ENCODE measurements at places on chromosomes 3 and 15. TPM values are rescaled to one million over a fixed set of nuclear protein-coding genes. Genes with fewer than 3 reads are reported as not detected.

DNA sequence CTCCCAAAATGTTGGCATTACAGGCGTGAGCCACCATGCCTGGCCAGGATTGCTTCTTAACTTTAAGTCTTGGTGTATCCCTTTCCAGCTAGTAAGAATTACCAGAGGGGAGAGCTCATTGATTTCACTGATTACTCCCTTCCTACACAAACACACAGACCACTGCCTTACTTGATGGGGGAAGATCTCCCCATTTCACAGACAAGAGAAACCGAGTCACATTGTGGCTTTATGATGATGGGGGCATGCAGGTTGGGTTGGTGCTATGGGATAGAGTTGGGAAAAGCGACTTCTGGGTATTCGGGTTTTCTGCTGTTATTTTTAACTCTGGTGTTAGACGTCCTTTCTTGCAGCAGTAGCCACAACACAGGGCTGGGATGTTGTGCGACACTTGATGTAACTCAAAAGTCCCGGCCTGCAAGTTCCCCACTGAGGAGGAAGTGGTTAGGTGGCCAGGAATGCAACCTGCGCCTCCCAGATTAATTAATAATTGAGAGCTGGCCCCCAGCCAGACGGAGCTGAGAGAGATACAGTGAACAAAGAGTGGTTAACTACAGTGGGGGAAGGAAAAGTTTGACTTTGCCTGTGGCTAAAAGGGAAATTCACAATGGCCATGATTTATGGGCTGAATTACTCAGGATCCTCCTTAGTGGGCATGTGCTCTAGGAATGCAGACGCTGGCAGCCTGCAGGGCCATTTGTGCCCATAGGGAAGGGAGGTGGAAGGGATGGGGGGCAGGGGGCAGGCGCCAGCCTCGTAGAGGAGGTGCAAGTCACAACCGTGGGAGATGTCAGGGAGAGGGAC, 63.6 kb downstream of the SMAD6 start:
- DNase-seq, result peak; percentile 90

DNA sequence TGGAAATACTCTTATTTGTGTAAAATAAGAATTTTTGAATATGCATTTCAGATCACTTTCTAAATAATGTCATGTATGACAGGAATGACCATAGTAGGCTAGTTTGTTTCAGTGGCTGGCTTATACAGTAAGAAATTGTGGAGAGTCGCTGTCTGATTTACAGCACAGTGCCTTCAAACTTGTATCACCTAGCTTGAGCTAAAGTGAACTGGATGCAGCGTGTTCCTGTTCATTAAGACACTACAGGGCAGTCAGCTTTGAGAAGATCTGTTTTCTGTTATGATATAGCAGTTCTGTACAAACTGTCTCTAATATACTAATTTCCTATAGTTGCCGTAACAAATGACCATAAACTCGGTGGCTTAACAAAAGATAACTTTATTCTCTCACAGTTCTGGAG, 9.9 kb downstream of the CLDN16 start:
- no peak for DNase-seq

GRCh38 chr3:101281521-101282030, 38.8 kb downstream of the IMPG2 start:
- DNase-seq, result no peak

DNA sequence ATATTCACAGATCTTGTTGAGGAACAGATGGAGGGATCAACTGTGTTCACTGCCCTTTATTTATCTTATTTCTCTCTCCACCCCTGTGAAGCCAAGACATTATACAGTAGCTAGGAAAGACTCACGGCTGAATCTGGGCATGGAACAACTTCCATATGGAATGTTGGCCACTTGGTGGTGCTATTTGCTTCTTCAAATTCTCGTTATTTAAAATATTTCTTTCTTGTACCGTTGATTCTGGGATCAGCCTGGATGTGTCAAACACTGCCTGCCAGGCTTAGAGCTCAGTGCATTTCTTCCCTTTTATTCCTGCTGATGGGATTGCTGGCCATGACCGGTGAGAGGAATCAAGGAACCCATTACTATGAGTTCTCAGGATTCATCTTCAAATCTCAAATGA, 17.5 kb upstream of the GASK1A start:
- DNase-seq, result peak; percentile 69

DNA sequence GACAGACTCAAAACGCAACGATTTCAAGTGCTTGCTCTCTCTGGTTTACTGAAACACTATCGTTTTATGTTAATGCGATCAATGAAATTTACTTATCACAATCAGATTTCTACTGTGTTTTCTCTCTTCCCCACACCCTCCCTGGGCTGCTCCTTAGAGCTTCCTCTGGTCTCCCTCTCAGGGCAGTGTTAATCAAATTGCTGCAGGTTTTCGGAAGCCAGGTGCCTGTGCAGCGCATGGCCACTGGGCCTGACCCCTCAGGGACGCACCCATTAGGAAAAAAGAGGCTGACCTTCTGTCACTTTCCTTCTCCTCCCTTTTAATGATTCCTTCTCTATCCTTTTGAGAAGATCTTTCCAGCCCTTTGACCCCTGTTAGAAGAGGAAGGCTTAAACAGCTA, 134.5 kb upstream of the ONECUT1 start:
- no peak for DNase-seq

DNA sequence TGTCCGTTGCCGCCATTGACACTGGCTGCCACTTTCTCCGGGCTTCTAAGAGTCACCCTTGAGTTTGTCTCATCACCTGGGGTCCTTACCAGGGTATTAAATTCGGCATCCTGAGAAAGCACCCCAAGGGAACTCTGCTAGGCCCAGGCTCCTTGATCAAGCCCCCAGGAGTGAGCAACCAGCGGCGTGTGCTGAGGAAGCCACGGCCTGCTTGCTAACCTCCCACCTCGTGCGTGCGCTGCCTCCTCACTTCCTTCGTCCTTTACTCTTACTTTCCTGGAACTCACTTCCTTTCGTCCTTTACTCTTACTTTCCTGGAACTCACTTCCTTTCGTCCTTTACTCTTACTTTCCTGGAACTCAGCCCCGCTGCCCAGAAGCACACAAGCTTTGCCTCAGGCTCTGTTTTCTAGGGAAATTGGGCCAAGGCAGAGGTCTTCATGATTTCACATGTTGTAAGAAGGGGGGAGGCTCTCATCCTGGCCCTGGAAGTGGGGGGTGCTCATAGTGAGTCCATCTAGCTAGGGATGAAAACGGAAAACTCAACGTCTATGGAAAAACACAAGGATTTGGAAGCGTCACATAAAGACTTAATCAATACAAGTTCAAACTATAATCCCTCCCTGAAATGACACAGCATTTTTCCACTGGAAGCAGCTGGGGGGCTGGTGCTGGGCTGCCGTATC, 36.7 kb upstream of the BDH1 start:
- no peak for DNase-seq

DNA sequence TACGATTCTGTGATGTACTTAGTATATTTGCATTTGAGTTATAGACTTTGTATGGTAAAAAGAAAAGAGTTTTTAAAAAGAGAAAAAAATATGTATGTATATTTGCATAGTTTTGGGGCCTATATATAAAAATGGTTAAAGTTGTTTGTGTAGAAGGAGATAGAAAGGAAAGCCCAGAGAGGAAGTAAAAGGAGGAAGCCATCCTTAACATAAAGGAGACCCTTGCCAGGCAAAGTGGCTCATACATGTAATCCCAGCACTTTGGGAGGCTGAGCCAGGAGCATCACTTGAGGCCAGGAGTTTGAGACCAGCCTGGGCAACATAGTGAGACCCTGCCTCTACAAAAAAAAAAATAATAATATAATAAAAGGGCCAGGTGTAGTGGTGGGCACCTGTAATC, 8.4 kb downstream of the SNAP23 start:
- no peak for DNase-seq

GRCh38 chr3:108887121-108887520, 64.5 kb downstream of the TRAT1 start:
- DNase-seq, result no peak

DNA sequence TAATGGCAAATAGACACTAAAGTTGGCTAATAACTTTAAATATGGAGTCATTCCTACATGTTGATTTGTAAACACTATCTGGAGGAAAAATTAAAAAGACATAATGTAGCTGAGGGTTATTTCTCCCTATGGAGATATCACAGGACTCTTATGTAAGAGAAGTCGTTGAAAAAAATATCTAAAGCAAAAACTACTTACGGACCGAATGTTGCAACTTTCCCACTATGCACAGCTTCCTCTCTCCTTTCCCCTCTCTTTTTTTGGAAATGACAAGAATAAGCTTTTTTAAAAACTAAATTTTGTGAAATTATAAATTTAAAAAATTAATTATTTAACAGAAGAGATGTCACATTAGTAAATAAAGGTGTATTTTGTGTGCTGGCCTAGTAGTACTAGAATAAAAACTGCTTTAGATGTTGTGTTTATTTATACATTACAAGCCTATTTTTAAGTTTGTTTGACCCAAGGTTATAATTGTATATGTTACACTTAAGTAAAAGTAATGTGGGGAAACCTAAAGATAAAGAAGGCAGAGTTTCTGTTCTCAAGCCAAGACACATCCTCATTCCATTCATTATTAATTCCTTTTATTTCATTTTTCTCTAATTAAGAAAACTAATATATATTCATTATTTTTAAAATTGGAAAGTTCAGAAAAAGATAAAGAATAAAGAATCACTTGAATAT, 20.7 kb upstream of the PPARG start:
- no peak for DNase-seq

GRCh38 chr3:44105571-44105970, 136.1 kb upstream of the TOPAZ1 start:
- DNase-seq, result no peak

DNA sequence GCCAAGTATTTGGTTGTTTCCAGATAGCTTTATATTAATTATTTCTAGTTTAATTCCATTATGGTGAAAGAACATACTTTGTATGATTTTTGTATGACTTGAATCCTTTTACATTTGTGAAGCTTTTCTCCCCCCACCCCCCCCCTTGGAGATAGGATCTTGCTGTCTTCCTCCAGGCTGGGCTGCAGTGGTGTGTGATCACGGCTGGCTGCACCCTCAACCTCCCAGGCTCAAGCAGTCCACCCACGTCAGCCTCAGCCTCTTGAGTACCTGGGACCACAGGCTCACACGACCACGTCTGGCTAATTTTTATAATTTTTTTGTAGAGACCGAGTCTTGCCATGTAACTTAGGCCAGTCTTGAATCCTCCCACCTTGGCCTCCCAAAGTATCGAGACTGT, 29.5 kb downstream of the ARL8B start:
- DNase-seq, result no peak

DNA sequence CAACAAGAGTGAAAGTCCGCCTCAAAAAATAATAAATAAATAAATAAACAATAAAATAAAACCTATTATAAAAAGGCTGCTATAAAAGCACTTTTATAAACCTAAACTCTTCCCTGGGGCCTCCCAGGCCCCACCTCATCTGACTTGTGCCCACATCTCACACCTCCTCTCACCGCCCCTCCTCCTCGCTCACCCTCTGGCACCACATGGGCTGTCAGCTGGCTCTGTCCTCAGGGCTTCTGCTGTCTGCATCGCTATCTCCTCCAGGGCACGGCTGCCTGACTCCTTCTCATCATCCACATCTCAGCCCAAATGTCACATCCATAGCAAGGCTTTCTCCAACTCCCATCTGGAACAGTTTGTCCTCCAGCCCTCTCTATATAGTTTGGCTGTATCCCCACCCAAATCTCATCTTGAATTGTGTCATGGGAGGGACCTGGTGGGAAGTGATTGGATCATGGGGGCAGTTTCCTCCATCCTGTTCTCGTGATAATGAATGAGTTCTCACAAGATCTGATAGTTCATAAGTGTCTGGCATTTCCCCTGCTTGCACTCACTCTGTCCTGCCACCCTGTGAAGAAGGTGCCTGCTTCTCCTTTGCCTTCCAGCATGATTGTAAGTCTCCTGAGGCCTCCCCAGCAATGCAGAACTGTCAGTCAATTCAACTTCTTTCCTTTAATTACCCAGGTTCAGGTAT, 8.8 kb upstream of the SH3BP5 start:
- DNase-seq, result peak; percentile 81

DNA sequence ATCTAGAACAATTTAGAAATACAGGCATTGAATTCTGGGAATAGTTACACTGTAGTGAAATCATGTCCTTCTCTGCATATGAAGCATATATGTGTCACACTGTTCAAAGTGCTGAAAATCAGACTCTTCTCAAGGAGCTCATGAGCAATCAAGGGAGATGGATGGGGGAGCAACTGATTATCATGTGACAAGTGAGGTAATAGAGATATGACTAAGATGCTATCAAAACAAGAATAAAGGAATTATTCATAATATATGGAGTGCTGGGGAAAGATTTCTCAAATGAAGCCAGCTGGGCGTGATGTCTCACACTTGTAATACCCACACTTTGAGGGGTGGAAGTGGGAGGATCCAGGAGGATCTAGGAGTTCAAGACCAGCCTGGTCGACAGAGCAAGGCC, 74.9 kb upstream of the CHRNB4 start:
- peak; percentile 86 for DNase-seq

- DNase-seq, result no peak
These were observed 423.1 kb downstream of the ROBO2 start for GRCh38 chr3:77462951-77463350.

DNA sequence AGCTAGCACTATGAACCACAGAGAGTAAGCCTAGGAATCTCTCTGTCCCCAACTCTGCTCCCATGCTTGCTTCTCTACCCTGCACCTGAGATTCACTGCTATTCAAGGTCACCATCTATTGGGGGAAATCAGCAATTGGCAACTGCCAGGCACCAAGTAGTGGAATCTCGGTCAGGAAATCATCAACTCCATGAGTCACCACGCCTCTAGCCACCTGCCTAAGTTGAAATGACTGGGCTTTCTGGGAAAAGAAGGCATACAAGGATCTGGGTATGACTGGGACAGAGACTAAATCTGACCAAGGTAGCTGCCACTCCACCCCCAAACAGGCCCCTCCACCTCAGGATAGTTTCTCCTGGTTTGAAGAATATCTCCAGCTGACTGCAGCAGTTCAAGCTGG, 464.1 kb upstream of the CBLB start:
- no peak for DNase-seq

DNA sequence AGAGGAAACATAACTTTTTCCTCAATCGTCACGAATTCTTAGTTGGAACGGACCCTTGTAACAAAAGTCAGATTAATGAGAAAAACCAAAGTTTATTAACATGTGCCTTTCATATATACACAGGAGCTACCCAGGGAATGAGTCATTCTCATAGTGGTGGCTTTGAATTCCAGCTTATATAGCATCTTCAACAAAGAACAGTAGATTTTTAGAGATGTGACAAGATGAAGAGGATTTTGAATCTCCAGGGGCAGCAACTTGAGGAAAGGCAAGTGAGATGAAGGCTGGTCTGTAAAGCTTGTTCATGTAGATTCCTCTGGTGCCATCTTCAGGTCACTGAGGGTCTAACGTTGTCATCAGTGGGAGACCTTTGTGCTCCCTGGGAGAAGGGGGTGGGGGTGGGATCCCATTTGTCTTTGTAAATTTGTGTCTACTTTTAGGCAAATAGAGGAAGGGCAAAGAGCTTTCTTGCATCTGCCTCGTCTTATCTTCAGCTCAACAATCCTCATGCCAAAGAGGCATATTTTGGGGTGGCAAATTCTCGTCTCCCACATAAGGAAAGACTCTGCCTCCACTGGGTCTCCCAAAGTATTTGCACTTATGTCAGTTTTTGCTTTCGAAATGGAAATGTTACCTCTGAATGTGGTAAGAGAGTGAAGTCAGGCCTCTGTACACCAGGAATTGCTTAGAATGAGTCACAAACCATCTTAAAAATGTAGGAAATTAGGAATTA, 29.5 kb downstream of the CLEC3B start:
- DNase-seq, result peak; percentile 85

Gene SNTN
- total RNA-seq, result not detected

Gene LSAMP
- 16.1 TPM for total RNA-seq

Gene GOLGA6A
- total RNA-seq, result not detected
